ENCODE measurements at places on chromosomes 11 and 22.

- DNase-seq = no peak
Observed at GRCh38 chr11:26087120-26087935, 244.6 kb upstream of the ANO3 start.

- DNase-seq = no peak
Observed at GRCh38 chr11:46604796-46605195, 11.0 kb upstream of the AMBRA1 start.

DNA sequence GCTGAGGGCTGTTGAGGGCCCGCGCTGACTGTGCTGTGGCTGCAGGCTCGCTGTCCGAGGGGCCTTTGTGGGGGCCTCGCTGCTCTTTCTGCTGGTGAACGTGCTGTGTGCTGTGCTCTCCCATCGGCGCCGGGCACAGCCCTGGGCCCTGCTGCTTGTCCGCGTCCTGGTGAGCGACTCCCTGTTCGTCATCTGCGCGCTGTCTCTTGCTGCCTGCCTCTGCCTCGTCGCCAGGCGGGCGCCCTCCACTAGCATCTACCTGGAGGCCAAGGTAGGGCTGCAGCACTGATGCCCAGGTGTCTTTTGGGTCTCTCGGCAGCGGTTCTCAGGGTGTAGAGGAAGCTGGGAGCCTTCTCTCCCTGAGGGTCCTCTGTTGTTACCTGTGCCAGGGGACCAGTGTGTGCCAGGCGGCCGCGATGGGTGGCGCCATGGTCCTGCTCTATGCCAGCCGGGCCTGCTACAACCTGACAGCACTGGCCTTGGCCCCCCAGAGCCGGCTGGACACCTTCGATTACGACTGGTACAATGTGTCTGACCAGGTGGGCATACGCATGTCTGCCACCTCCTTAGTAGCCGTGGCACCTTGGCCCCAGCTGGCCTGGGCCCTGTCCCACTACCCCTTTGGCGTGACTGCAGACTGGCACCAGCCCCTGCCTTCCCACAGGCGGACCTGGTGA is 2.2 kb downstream of the GPR137 start:
- DNase-seq = no peak

DNA sequence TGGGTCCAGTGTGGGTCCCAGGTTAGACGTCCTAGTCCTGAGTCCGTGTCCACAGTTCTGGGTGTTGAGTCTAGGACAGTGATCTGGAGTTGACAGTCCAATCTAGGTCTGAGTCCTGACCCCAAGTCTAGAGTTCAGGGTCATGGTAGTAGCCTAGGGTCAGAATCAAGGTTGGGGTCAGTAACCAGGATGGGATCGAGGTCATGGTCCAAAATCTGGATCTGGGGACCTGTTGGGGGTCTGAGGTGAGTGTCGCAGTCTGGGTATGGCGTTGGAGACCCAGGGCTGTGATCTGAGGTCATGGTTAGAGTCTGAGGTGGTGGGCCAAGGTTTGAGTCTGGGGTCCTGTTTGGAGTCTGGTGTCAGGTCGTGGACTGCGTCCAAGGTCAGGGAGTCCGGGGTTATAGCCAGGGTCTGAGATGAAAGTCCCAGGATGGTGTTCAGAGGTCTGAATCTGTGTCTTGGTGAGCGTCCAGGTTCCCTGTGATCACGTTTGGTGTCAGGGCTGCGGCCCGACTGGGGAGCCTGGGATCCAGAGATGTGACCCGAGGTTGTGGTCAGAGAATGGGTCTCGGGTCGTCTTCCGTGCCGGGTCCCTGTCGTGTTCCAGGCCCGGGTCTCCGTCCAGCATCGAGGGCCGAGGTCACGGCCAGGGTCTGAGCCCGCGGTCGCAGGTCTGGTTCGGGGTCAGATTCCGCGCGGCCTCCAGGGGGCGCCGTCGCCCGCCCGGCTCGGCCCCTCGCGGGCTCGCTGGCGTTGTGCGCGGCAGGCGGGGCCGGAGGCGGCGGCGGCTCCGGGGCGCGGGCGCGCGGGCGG is 432 bp upstream of the GRK2 start:
- DNase-seq = no peak

DNA sequence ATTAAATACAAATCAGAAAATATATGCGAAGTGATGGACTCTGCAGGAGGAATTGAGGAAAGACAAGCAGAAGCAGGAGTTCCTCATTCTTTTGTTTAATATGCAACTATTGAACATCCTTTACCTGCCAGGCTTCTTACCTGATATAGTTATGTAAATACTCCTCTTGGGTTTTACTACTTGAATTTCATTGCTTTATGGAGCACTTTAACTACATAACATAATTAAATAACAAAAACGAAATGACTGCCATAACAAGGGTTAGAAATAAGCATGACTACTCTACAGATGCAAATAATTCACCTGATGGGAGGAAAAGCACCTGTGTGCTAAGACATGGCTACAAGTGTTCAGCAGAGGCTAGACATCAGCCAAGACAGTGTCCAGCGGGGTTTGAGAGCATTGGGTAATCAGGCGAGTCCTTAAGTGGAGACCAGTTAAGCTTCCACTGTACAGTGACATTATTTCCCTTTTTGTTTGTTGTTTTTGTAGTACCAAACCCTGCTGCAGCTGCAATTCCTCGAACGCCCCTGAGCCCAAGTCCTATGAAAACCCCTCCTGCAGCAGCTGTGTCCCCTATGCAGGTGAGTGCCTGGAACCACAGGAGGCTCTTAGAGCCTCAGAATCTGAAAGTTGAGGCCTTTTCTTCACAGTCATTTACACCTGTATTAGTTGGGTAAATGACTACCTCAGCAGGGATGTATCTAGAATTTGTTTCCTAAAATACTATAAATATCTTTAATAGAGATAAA is 67.4 kb downstream of the SPECC1L start:
- no peak for DNase-seq

GRCh38 chr22:35140879-35141745 is 75.2 kb downstream of the ISX start:
- no peak for DNase-seq

- no peak for DNase-seq
Observed at GRCh38 chr11:103994094-103994493, 42.3 kb upstream of the DDI1 start.

DNA sequence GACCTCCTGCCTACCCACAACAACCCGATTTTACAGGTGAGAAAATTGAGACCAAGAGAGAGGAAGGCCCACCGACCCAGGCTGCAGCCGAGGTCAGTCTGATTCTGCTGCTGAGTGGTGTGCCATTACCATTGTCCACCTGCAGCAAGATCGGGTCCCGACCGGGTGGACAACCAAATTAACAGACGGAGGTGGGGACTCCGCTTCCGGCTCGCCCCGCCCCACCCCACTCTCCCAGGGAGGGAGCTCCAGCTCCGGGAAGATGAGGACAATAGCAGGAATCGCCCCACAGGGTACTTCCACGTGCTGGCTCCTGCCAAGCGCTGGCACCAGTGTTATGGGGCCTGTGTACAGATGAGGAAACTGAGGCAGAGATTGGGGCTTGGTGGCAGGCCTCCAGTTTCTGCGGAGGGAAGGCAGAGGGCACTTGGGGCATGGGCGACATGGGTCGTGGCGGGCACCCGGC is 425 bp upstream of the KDELR3 start:
- no peak for DNase-seq

DNA sequence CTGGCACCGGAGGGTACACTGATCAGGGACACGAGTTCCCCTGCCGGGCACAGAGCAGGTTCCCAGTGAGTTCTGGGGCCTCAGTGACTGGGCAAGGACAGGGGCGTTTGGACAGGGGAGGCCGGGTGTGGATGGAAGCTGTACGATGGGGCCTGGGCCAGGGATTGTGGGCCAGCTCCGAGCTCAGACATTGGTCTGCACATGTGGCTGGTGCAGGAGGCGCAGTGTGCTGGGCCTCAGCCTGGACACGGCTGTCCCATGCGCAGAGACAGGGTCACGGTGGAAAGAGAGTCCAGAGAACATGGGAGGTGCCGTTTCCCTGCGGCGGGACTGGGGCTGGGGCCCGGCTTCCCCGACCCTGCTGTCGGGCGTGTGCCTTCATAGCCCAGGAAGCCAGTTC is 60.7 kb downstream of the CDKN1C start:
- no peak for DNase-seq

DNA sequence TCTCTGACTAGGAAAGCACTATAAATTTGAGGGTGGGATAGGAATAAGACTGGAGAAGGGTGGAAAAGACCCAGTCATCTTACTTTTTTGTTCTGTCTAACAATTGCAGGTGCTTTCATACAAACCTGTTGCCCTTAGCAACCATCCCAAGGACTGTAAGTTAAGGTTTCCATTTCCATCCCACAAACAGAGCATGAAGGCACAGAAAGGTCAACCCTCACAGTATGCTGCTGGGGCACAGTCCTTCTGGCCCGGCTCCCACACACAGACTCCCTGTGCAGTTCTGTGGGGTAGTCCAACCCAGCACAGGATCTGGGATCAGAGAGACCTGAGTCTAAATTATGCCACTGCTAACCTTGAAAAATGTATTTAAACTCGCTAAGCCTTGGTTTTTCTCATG is 38.4 kb upstream of the ETS1 start:
- no peak for DNase-seq

DNA sequence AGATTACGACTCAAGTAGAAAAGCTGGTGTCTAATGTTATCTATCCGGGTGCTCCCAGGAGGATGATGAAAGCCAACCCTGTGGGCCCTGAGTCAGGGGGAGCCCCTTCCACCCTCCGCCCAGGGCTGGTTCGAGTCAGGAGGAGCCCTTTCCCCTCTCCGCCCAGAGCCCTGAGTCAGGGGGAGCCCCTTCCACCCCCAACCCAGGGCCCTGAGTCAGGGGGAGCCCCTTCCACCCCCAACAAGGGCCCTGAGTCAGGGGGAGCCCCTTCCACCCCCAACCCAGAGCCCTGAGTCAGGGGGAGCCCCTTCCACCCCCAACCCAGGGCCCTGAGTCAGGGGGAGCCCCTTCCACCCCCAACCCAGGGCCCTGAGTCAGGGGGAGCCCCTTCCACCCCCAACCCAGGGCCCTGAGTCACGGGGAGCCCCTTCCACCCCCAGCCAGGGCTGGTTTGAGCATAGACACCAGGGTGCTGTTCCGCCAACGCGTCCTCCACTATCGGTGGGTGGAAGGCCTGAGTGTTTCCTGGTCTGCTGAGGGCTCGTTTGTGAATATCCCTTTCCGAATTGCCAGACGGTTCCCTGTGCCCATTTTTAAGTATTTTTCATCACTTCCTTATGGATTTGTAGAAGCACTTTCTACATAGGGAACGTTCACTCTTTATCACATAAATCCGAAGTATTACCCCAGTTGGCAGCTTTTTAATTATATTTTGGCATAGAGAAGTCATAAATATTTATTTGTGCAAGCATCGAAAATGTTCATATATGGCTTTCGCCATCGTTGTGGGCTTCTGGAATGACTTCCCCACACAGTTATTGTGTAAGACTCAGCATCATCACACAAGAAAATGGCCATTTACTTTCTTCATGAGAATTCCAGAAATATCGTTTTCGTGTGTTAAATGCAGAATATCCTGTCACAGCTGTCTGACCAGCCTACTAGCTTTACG is 380.6 kb downstream of the BRD1 start:
- no peak for DNase-seq

DNA sequence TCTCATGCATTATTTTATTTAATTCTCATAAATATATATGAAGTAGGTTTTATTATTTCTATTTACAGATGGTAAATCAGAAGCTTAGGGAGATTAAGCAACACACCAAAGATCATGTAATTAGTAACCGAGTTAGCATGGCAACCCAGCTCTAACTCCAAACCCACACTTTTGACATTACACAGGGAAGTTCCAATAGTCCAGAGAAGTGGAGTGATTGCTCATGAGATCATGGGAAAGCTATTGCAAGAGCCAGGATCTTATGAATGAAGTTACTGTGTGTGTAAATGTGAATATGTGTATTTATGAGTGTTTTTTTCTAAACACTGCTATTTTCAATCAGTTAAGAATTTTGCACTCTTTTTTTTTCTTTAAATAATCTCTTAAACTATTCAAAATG is 225.8 kb upstream of the KIRREL3 start:
- DNase-seq = no peak

GRCh38 chr11:119991669-119992068 is 146.2 kb downstream of the TRIM29 start:
- DNase-seq = no peak

DNA sequence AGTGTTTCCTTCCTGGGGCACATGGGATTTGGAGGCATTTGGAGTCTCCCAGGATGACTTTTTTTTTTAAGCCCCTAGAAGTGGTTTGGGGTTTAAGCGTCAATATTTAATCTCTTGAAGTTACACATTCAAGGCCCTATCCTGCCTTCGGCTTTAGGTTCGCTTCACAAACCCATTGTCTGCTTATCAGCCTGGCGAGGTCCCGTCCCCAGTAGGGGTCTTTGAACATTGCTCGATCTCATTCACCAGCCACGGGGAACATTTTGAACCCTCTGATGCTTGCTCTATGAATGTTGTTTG is 75.9 kb downstream of the KCNQ1 start:
- DNase-seq = no peak

DNA sequence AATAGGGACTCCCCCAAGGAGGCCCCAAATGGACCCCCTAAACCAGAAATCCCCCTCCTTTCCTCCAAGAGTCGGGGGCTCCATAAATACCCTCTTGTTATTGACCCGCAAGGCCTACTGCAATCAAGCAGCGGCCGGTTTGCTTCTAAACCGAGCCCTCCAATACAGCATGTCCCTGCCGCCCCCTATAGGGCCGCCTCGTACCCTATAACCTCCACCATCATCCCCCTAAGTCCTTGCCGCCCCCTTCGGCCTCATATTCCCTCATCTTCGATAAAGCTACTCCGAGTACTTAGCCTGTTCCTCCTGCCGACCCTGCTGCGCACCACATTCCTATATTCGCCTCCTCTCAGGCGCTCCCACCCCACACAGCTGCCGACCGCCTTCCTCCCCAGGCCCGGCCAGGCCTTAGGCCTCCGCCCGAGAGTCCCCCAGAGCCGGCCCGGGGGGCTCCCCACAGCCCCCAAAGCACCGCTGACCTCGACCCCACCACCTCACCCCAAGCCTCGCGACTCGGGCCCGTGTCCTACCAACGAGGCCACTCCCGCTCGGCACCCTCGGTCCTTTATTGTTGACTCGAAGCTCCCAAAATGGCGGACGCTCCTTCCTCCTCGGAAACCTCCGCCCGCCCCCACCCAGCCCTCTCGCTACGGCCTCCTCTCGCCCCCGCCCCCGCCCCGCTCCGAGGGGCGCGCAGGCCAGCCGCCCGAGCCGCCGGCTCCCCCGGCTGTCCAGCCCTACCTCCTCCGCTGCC is 430 bp downstream of the DDX6 start:
- DNase-seq = no peak

- no peak for DNase-seq
Observed at GRCh38 chr11:72985645-72986044, 156.5 kb downstream of the FCHSD2 start.

DNA sequence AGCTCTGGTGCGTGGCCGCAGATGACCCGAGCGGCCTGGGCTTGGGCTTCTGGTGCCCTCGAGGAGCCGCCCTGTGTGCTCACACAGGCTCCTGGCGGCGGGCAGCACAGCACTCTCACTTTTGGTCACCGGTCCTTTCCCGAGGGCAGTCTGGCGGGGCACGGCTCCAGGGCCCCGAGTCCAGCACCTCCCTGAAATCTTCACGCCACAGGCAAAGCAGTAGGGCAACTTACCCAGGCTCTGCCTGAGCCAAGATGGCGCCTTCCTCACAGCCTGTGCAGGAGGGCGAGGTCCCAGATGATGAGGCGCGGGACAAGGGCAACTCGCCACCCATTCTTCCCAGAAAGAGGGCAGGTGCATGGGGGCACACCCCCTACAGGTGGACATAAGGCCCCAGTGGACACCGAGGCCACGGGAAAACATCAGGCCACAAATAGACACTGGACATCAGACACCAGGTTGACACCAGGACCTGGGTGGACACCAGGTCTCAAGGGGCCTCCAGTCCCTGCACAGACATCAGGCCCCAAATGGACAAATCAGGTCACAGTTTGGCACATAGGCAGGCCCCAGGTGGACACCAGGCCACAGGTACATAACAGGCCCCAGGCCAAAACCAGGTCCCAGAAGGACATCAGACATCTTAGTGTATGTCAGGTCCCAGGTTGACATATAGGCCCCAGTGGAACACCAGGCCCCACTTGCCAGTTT is 57.6 kb upstream of the SEPTIN5 start:
- DNase-seq = no peak
